Neural crest cell (in vitro differentiated cells): ENCODE measurements at places on chromosomes 12 and 14. TPM values are rescaled to one million over a fixed set of nuclear protein-coding genes. Genes with fewer than 3 reads are reported as not detected.

DNA sequence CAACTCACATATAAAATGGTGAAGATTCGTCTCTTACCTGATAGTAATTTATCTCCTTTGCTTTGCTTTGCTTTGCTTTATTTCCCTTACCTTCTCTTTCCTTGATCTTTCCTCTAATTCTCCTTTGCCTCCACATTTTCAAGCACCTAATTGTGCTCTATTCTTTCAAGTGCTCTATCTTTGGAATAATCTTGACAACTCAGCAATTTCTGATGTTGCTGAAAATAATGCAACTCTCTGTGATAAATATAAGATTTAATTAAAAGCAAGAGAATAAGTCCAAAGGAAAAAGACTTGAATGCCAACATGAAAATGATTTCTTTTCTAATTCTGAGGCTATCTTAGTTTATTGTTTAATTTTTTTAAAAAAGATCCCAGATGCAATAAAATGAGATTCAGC is 139.5 kb upstream of the SYT1 start:
- DNase-seq, result no peak

The KRT85 gene
- not detected in 2 replicates for total RNA-seq

The BCL7A gene
- 57.4 and 60.1 TPM in 2 replicates for total RNA-seq

The DNAH10 gene
- 1.1 and 2.0 TPM in 2 replicates for total RNA-seq

DNA sequence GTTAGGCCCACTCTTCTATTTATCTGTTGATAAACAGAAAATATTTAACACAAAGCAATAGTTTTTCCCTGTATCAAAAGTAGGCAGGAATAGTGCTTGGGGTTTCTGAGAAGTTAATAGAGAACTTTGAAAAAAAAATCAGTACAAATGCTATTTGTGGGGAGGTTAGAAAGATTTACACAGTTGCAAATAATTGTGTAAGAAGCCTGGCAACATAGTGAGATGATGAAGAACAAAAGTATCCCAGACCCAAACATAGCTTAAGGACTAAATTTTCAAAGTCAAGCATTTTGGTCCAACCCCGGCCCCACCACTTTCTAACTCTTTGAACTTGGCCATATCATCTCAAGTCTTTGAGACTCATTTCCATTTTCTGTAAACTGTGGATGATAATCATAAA is 687.5 kb upstream of the TMEM132C start:
- no peak for DNase-seq

GRCh38 chr12:94230357-94230905 is 82.1 kb downstream of the PLXNC1 start:
- no peak for DNase-seq

GRCh38 chr12:75864161-75864560 is 167.4 kb downstream of the PHLDA1 start:
- no peak for DNase-seq

DNA sequence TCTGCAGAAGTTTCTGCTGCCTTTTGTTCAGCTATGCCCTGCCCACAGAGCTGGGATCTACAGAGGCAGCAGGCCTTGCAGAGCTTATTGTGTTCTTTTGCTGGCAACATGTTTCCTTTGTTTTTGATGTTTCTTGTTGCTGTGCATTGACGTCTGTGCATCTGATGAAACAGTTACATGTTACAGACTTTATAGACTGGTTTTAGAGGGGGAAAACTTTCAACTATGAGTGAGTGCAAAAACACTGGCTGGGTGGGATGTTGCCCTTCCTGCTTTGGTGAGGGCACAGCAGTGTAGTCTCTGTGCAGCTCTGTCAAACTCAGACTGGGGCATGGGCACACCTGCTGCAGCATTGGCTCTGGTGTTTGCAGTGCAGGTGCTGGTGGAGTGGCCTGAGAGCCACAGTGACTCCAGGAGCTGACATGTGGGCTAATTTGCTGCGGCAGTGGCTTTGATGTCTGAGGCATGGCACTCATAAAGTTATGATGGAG is 26.9 kb downstream of the CLEC6A start:
- no peak for DNase-seq

GRCh38 chr12:8553088-8553627 is 12.5 kb upstream of the CLEC4E start:
- no peak for DNase-seq

The WASHC3 gene
- 19.5 and 22.4 TPM in 2 replicates for total RNA-seq

GRCh38 chr12:28079539-28079938 is 107.0 kb upstream of the PTHLH start:
- no peak for DNase-seq

- DNase-seq, result no peak
Observed at GRCh38 chr12:31876568-31877424, 82.4 kb upstream of the RESF1 start.
